Spinal cord (tissue), 10 donors: ENCODE measurements at places on chromosomes 5 and 9. TPM values are rescaled to one million over a fixed set of nuclear protein-coding genes. Genes with fewer than 3 reads are reported as not detected.

RMND5B gene
- total RNA-seq, result 27.7 TPM

NUTM2F gene
- total RNA-seq, result not detected

SPZ1 gene
- total RNA-seq, result not detected

SPINK6 gene
- total RNA-seq, result not detected

LCN15 gene
- total RNA-seq, result not detected

IFNA13 gene
- not detected for total RNA-seq

CER1 gene
- total RNA-seq, result 0.79 TPM

MEF2C gene
- total RNA-seq, result 61.4 TPM

CD274 gene
- total RNA-seq, result 2.8 TPM

PCDHGB3 gene
- 6.0 TPM for total RNA-seq

ZDHHC11 gene
- 11.7 TPM for total RNA-seq

CCNO gene
- 2.3 TPM for total RNA-seq

SLC4A9 gene
- 0.39 TPM for total RNA-seq
